ENCODE measurements at places on chromosomes 5 and 9. TPM values are rescaled to one million over a fixed set of nuclear protein-coding genes. Genes with fewer than 3 reads are reported as not detected.

The SPINK4 gene
- not detected for polyA plus RNA-seq

The FGF18 gene
- 0.58 TPM for polyA plus RNA-seq

The P4HA2 gene
- polyA plus RNA-seq: 8.4 TPM

The ABO gene
- polyA plus RNA-seq: 0.12 TPM

The CENPP gene
- polyA plus RNA-seq: 11.2 TPM

The KIAA0825 gene
- 0.85 TPM for polyA plus RNA-seq

The SHB gene
- 37.4 TPM for polyA plus RNA-seq

The HRCT1 gene
- 4.0 TPM for polyA plus RNA-seq

The CLPTM1L gene
- polyA plus RNA-seq: 130 TPM

The OGN gene
- polyA plus RNA-seq: 2.1 TPM

The HTR1A gene
- polyA plus RNA-seq: 0.24 TPM

The NKD2 gene
- polyA plus RNA-seq: 8.4 TPM

The ZMAT2 gene
- 125 TPM for polyA plus RNA-seq

Data from brain (organoid and tissue), 16 donors.